ENCODE measurements at places on chromosomes 2 and 18. TPM values are rescaled to one million over a fixed set of nuclear protein-coding genes. Genes with fewer than 3 reads are reported as not detected.

- no peak for DNase-seq
These were observed 282.1 kb upstream of the EPAS1 start for GRCh38 chr2:46014911-46015654.

DNA sequence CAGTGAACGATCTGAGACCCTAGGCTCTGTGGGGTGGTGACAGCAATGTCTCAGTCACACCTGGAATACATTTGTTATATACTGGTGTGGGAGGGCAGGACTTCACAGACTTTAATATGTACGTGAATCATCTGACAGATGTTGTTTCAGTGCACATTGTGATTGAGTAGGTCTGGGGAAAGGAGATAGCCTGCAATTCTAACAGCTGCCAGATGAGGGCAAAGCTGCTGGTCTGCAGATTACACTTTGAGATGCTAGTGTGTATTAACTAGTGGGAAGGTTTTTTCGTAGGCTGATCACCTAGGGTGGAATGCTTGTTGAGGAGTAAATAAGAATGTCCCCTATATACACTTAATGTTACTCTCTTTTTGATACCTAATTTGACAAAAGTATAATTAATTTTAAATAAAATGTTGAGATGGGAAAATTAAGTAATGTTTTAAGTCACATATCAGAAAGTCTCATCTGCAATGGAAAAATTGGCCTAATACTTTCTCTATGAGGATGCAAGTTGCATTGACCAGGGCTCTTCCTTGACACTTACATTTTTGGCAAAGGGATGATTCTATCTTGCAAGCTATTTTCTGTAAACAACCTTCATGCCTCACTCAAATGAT lies 496.9 kb upstream of the HNMT start:
- no peak for DNase-seq

- DNase-seq: no peak
These were observed 85.2 kb upstream of the ITGA4 start for GRCh38 chr2:181371782-181372645.

Gene LPIN2
- 131 TPM for total RNA-seq

DNA sequence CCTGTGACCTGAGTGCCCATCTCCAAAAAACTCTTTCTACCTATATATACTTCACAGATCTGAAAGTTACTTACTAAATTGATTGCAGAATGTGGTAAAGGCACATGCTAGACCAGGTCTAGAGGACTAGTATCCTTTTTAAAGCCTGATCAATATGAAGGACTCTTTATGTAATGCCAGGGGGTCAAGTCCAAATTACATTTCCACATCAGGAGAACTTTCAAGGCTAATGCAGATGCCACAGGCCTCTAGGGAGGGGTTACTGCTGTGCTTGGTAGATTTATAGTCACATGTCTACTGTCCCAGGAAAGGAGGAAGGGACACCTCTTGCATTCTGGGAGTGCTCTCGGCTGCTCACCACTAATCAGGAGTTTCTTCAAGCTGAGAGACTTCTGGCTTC lies 118.4 kb upstream of the NOSTRIN start:
- no peak for DNase-seq
